ENCODE measurements at places on chromosomes 6 and 20.

DNA sequence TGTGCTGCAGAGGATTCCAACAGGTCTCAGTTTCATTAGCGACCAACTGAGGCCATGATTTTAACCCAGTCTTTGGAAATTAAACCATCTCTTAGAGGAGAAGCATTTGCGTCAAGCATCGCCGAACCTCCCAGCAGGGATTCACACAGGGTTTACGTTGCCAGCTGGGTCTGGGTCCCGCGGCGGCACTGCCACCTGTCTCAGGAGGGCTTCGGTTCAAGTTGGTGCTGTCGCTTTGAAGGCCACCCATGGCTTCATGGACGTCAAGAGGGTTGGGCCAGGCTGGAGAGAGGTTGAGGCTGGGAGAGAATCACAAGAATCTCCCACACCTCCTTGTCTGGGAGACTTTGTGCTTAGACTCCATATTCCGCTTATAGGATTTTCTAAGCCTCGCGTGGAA, 43.0 kb upstream of the FRMD1 start:
- DNase-seq = no peak

DNA sequence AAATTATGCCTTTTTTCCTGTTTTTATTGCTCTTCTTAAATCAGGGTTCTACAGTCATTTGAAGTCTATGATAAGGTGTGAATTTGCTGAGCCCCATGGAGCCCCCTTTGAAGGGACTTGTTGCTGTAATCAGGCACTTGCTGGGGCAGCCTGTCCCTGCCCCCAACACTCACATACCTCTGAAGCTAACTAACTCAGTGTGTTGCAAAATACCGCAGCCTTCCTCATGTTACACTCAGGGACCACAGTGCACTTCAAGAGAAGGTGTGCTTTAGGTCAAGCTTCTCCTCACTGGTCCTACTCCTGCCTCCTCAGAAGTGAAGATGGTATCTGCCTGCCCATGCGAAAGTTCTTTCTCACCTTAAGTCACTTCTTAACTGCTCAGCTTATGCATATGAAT, 66.1 kb upstream of the GLP1R start:
- DNase-seq = no peak

GRCh38 chr6:85673198-85674139, 30.8 kb upstream of the SYNCRIP start:
- no peak for DNase-seq

- DNase-seq = no peak
Measured at GRCh38 chr6:166410426-166410935, 27.7 kb upstream of the MPC1 start.

- no peak for DNase-seq
Measured at GRCh38 chr6:83341765-83342164, 89.1 kb downstream of the ME1 start.

DNA sequence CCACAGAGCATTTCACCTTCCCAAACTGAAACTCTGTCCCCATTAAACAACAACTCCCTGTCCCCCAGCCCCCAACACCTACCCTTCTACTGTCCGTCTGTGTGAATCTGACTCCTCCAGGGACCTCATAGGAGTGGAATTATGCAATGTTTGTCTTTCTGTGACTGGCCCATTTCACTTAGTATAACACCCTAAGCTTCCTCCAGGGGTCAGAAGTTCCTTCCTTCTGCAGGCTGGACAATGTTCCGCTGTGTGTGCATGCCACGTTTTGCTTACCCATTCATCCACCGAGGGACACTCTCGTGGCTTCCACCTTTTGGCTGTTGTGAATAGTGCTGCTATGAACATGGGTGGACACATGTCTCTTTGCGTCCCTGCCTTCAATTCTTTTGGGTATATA, 37.6 kb upstream of the MPC1 start:
- DNase-seq = no peak

DNA sequence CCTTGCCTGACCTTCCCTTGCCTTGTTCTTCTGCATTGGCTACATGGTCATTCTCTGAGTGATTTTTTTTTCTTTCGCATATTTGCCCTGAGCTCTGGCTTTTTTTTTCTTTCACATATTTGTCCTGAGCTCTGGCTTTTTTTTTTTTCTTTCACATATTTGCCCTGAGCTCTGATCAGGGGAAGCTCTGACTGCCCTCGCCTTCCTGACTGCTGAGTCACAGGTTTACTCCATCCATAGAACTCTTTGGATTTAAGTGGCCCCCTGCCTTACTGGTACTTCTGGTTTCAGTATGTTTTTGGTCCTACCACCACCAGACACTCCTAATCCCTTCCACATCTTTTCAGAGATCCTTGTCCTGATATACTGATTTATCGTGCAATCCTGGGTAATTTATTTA, 201.1 kb downstream of the OGFRL1 start:
- DNase-seq = no peak

GRCh38 chr20:45336530-45337366, 11.5 kb downstream of the SDC4 start:
- no peak for DNase-seq

- DNase-seq = no peak
Measured at GRCh38 chr20:58636983-58637421, 14.1 kb upstream of the STX16 start.

- DNase-seq = no peak
Measured at GRCh38 chr6:36337814-36338213, 1.1 kb upstream of the BNIP5 start.

GRCh38 chr20:9600562-9600961, 86.2 kb downstream of the LAMP5 start:
- DNase-seq = no peak

DNA sequence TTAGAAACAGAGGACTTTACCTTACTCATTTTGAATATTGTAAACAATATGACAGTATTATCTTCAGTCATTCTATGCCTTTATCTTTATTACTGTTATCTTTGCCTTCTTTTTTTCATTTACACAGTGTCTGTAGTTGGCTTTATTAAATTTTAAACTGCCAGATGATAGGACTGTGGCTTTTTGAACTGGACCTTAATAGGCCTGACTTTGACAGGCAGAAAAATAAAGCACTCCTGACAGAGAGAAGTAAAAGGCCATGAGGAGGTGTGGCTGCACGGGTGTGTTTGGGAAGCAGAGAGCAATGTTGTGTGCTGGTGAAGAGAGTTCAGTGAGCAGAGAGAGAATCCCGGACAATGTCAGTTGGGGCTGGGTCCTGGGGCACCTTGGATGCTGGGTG, 7.8 kb downstream of the TRIM40 start:
- no peak for DNase-seq

DNA sequence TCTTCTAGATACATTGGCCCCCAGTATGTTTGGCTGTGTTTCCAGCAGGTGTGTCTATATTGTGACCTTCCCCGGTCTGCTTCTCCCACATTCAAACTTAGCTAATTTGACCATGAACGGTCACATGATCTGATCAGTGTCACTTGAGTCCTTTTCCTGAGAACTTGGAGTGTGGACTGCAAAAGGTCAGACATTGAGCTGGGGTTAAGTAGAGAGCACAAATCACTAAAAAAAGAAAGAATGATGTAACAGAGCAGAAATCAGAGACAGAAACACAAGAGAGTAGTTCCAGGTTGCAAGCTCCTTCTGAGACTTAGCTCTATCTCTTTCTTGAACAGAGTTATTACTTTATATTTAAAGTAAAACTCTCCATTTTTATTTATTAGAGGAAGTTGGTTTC, 733.9 kb downstream of the CBLN4 start:
- no peak for DNase-seq

All from activated naive CD4-positive, alpha-beta T cell (primary cell).